Stimulated activated naive CD8-positive, alpha-beta T cell treated with anti-CD3 and anti-CD28 coated beads, Interleukin-15, Interleukin-2, amounts not matched to agents 100 U/mL and 50 U/mL, for 24 hours (primary cell): ENCODE measurements at places on chromosomes 1 and 21.

DNA sequence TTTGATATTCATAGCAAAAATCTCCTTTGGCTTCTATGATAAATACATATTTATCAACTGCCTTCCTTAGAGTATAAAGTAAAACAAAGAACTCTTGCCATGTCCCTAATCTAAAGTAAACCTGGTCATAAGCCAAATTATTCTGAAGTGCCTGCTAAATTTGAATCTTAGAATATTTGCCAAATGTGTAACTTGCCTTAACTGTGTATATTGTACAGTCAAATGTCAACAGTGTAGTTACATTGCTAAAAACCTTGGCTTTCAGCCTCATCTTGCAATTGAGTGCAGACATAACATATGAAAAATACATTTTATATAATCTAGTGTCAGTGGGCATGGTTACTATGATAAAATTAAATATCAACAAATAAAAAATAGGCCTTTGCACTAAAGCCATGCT, 583.4 kb upstream of the ADAMTS5 start:
- DNase-seq, result no peak

DNA sequence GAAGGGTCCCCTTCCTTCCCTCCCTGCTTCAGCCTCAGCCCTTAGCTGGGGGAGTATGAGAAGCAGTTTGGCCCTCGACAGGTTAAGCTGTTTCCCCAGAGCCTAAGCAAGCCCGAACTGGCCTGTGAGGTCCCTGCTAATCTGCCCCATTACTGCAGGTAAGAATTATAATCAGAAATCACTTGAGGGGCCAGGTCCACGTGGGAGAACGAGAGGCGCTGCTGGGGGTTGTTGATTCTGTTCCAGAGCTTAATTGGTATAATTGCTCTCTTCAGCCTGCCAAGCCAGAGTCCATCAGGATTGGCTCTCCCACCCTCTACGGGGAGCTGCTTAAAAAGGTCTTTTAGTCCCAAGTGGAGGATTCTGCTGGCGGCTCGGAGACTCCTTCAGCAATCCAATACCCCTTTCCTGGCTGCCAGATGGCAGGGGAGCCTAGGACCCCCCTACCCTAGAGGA, 70.8 kb downstream of the UBE2T start:
- DNase-seq, result no peak

DNA sequence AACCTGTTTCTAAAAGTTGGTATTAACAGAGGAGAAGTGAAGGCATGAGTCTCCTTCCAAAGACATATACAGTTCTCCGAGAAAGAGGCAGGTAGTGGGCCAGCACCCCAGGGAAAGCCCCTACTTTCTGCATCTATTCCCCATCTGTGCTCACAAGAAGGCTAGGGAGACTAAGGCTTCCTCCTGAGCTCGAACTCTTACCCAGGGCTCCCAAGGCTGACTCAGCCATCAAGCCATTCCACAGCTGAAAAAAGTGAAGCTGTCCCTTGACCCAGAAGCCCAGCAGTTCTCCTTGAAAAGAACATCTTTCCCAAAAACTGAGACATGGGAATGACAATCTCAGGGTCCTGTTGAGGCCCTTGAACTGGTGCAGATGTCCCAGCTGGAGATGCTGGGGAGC, 1.9 kb upstream of the PADI3 start:
- DNase-seq, result no peak

DNA sequence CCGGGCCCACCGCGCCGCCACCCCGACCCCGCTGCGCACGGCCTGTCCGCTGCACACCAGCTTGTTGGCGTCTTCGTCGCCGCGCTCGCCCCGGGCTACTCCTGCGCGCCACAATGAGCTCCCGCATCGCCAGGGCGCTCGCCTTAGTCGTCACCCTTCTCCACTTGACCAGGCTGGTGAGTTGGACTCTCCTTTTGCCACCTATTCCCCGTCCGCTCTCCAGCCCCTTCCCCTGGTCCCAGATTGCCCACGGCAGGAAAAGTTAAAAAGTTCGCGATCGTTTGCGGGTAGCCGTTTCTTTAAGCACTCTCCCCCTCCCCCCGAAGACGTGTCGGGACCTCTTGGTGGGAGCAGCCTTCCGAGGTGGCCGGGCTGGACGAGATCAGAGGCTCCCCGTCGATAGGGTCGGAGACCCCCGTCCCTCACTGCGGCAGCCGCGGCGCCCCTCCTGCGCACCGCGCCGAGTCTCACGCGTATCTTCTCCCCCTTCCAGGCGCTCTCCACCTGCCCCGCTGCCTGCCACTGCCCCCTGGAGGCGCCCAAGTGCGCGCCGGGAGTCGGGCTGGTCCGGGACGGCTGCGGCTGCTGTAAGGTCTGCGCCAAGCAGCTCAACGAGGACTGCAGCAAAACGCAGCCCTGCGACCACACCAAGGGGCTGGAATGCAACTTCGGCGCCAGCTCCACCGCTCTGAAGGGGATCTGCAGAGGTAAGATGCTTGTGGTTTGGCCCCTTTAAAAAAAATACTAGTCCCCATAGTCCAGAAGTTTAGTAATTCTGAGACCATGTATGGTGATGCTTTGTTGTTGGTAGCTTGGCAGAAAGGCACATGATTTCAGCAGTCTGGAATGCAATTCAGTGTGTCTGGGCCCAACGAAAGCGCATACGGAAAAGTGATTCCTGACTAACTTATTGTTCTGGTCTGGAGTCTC, 576 bp downstream of the CCN1 start:
- DNase-seq, result peak; percentile 71

GRCh38 chr1:55210990-55211801, 4.0 kb downstream of the USP24 start:
- DNase-seq, result no peak

- no peak for DNase-seq
Observed at GRCh38 chr1:242089911-242090310, 91.0 kb upstream of the MAP1LC3C start.

DNA sequence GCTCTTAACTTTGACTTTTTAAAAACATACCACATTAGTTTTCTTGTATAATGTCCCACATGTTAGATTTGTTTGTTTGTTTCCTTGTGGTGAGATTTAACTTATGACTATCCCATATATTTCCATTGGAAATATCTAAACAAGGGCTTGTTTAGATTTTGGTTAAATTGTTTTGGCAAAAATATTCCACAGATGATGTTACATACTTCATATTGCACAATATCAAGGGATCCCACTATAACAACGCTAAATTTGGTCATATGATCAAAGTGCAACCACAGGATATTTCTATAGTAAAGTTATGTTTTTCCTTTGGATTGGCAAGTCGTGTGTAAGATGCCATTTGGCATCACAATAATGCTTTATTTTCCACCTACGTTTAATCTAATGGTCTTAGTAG, 396.7 kb downstream of the TGFB2 start:
- DNase-seq, result no peak

DNA sequence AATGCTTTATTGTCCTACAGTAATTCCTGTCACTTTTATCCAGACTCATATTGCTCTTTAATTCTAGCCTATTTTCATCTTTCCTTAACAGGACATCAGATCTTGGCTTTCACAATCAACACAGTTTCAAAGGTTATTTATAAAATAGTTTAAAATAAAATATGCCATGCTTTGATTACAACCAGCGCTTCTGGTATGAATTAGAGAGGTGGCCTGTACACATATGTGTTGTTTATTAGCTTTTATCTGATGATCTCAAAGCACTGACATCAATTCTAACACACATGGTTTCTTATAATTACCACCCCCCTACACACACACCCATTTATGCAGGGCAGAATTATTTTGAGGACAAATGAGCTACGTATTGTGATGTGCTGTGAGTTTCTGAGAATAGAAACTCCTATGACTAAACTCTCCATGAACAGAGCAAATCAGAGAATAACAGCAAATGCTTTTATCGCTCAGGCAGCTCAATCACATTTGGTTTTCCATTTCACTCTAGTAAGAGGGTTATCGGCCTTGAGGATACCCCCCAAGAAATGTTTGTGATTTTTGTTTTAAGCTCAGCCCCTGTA, 18.0 kb downstream of the CD247 start:
- DNase-seq, result no peak

DNA sequence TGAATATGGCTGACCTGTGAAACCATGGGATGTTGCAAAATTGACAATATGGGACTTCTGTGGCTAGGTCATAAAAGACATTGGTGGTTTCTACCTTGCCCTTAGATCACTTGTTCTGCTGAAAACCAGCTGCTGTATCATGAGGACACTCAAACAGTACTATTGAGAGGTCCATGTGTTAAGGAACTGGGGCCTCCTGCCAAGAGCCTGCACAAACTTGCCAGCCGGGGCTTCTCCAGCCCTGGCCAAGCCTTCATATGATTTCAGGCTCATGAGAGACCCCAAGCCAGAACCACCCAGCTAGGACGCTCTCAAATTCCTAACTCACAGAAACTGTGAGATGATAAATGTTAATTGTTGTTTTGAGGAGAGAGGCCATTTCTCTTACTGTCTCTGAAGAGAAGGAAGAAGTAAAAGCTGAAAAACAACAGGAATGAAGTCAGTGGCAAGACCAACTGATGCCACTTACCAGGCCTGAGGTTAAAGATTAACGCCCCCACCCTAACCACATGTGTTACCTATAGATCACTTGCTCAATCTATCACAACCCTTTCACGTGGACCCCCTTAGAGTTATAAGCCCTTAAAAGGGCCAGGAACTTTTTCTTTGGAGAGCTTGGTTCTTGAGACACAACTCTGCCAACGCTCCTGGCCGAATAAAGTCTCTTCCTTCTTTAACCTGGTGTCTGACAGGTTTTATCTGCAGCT, 3.9 kb upstream of the PITHD1 start:
- no peak for DNase-seq

GRCh38 chr1:244047621-244048255, 3.3 kb upstream of the ZBTB18 start:
- DNase-seq, result no peak

DNA sequence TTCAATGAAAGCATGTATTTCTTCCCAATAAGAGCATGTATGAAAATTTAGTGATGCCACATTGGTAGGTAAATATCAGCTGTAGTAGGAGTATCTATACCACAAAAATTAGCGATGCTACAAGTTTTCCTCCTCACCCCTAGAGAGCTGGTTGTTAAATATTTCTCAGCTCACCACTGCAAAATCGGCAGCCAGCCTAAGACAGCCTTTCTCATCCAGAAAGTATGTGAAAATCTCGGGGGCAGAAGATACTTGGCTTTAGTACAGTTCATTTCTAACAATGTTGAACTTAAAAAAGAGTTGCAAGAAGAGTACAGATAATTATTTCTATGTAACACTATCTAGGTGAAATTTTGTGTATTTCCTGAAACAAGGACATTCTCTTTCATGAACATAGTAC, 235.4 kb downstream of the TPR start:
- DNase-seq, result no peak

DNA sequence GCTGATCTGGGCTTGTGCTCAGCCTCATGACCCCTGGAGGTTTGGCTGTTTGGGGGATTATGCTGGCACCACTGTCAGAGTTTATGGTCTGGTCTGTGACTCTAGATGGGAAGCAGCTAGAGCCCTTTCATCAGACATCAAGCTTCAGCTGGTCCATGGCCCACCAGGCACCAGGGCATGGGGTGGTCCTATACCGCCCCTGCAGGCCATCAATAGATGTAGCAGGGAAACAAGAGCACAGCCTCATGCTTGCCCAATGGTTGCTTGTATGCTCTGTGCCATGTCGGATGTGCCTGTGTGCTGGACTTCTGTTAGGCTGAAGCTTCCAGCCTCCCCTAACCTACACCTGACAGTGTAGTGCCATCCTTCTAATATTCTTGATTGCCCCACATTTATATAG, 71.1 kb upstream of the CD34 start:
- DNase-seq, result no peak

GRCh38 chr1:3821004-3821403, 24.7 kb upstream of the LRRC47 start:
- DNase-seq, result no peak
